ENCODE measurements at places on chromosomes 3 and 15.

DNA sequence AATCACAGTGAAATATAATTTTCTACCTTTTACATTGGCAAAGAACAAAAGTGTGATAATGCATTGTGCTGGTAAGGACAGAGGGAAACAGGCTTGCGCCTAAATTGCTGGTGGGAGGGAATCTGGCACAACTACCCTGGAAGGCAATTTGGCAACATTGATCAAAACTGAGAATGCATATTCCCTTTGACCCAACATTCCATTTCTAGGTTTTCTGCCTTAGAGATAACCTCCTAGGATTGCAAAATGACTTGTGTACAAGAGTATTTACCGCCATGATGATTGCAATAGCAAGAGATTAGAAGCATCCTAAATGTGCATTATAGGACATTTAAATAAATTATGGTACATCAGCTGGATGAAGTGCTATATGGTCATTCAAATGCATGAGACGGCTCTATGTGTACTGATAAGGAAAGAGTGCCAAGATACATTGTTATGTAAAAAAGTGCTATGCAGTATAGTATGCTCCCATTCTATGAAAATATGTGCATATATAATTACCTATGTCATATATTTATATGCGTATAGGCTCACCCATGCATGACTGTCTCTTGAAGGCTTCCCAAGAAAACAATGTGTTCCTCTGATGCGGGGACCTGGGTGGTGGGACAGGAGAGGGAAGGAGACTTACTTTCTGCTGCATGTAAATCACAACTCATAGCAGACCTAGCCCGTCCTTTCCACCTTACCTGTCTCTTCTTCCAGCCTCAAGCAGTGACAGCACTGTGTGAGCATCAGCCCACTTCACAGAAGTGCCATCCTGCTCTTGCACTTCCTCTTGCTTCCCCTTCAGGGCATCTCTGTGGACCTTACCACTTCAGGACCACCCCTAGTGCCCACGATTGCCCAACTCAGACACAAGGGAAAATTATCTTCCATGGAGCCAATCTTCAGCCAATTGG lies 249.9 kb upstream of the TLE3 start:
- no peak for DNase-seq

DNA sequence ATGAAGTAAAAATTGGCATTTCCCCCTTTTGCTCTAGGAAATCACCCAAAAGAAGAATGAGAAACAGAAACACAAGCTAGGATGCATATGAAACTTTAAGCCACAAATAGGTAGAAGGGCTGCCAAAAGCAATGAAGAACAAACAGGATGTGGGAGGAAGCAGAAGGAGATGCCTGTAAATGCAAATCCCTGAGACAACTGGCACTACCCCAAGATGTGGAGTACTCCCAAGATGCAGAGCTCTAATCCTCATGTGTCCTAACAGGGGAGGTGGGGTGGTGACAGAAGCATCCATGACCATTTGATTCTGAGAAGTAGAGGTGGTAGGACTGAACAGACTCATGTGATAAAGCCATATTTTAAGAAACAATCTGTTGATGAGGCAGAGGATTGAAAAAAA lies 31.9 kb upstream of the ZNF280D start:
- DNase-seq: no peak

DNA sequence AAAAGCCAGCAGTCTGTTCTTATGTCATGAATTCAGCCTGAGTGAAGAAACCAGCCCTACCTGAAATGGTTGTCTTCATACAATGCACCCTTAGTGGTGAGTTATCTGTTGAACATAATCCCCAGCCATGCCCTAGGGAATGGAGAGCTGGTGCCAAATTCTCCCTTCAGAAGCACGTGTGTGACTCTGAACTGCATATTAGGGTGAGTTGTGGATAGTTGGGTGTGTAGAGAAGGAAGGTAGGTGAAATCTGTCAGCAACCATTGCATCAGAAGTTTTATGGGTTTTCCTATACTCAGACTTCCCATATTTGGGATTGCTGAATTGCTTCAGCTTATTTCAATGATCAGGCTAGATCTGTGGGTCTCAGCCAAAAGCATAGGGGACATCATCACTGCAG lies 46.5 kb upstream of the TP63 start:
- no peak for DNase-seq

GRCh38 chr15:43420876-43421275 lies 50.0 kb downstream of the TUBGCP4 start:
- DNase-seq: no peak

DNA sequence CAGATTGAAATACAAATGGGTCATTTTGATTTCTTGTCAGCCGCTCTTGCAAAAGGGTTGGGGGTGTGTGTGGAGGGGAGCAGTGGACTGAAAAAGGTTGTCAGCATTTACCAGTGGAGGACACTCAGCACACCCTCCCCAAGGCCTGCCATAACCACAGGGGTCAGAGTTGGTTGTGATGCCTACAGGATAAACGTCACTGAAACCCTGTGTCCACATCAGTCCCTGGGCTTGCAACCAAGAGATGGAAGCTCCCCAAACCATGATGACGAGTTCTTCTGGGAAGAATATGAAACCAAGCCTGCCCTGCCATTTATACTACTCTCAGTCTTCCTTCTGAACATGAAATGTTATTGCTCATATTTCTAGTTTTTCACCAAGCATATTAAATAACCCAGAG lies 54.0 kb upstream of the UMPS start:
- DNase-seq: no peak

- no peak for DNase-seq
Observed at GRCh38 chr3:33438284-33438668, 1.9 kb downstream of the UBP1 start.

- DNase-seq: no peak
Observed at GRCh38 chr15:92655178-92655995, at the start of gene FAM174B. FAM174B (minus strand) TSS chr15:92655775.

DNA sequence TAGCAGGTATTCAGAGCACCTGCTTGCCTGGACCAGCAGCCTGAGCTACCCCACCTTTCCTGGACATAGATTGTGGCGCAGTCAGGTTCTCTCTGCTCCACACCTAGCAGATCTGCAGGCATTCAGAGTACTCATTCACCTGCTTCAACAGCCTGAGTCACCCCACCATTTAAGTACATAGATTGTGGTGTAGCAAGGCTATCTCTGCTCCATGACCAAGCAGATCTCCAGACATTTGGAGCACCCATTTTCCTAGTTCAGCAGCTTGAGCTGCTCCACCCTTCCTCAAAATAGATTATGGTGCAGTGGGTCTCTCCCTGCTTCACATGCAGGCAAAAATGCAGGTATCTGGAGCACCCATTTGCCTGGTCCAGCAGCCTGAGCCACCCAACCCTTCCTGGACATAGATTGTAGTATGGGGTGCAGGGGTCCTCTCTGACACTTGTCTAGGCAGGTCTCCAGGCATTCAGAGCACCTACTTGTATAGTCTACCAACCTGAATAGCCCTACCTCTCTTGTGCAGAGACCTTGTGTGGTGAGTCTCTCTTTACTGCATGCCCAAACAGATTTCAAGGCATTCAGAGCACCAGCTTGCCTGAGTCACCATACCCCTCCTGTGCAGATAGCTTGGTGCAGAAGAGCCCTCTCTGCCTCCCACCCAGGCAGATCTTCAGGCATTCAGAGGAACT lies 466.0 kb upstream of the THBS1 start:
- no peak for DNase-seq

GRCh38 chr3:158220575-158220974 lies 110.7 kb downstream of the RSRC1 start:
- DNase-seq: no peak

GRCh38 chr3:55521064-55521737 lies 34.1 kb upstream of the WNT5A start:
- DNase-seq: no peak

- no peak for DNase-seq
Observed at GRCh38 chr3:126851382-126851781, 131.5 kb upstream of the PLXNA1 start.

- no peak for DNase-seq
Observed at GRCh38 chr15:83278191-83278590, 6.3 kb downstream of the BNC1 start.

GRCh38 chr3:149321136-149321535 lies 12.3 kb downstream of the TM4SF18 start:
- no peak for DNase-seq

DNA sequence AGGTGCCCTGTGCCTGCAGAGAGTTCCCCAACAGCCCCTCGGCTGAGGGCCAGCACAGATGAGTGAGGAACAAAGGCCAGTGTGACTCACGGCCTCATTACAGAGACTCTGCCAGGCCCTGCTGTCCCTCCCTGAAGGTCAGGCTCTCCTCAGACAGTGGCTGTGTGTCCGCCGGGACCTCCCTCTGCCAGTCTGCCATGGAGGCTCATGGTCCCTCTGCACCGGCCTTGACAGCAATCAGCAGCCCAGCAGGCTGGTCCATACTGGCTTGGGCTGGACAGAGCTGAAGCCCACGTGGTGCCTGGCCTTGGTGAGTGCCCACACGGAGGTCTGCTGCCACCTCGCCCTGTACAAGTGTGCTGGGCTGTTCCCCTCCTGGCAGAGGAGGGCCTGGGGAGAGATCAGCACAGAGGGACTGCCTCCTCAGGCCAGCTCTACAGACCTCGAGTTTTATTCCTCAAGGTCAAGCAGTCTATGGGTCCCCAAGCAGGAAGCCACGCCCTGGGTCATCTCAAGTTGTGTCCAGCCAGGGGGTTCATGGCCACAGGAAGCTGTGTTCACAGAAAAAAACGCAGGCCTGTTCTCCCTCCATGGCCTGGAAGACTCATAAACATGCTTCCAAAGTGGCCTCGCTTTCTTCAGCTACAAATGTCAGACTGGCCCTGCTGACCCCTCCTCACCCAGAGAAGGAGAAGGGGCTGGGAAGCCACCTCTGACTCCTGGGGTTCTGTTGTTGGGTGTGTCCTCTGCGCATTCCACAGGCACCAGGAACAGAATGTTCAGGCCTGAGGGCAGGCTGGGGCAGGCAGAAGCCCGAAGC lies 27.0 kb downstream of the SLC41A3 start:
- no peak for DNase-seq

DNA sequence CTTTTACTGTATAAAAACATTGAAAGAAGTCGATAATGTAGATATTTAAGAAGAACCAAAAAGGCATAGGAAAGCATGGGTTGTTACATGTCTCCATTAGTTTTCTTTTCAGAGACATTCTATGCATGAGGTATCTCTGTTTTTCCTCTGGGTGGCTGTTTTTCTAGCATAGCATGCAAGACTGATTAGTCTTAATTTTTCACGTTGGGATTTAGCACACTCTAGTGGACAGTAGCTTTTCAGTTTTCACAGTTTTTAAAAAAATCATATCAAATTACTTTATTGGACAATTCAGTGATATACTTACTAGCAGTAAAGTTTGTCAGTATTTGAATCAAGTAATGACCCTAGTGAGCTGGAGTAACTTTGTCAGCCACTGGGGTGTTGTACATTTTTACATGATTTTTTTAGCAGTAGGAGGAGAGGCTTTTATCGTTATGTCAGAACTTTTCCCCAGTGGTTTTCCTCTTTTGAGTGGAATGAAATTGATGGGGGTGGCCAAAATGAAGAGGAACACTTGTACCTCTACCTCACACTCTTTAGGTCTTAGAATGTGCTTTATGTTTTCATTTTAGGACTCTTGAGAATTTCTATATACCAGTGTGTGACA lies 57.2 kb downstream of the SEC22A start:
- DNase-seq: no peak

- no peak for DNase-seq
Observed at GRCh38 chr3:48708481-48708889, 8.5 kb downstream of the IP6K2 start.

- no peak for DNase-seq
Observed at GRCh38 chr3:172031996-172032395, 7.4 kb upstream of the FNDC3B start.

GRCh38 chr3:44125246-44125645 lies 116.4 kb upstream of the TOPAZ1 start:
- DNase-seq: no peak

GRCh38 chr15:98735895-98736617 lies 87.7 kb downstream of the IGF1R start:
- DNase-seq: no peak

GRCh38 chr3:104460477-104461406 lies 906.0 kb upstream of the ALCAM start:
- DNase-seq: no peak

GRCh38 chr15:53128652-53129051 lies 338.5 kb upstream of the ONECUT1 start:
- no peak for DNase-seq

DNA sequence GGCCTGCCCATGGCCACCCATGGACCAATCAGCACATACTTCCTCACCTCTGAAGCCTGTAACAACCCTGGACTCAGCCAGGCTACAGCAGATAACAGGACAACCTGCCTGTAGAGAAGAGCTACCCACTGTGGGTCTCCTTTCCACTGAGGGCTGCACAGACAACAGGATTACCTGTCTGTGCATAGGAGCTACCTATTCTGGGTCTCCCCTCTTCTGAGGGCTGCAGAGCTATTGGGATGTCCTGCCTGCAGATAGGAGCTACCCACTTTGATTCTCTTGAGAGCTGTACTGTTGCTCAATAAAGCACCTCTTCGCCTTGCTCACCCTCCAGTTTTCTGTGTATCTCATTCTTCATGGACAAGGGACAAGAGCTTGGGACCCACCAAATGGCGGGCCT lies 23.8 kb upstream of the CHST2 start:
- DNase-seq: no peak

GRCh38 chr3:28191363-28191762 lies 50.1 kb upstream of the CMC1 start:
- no peak for DNase-seq

DNA sequence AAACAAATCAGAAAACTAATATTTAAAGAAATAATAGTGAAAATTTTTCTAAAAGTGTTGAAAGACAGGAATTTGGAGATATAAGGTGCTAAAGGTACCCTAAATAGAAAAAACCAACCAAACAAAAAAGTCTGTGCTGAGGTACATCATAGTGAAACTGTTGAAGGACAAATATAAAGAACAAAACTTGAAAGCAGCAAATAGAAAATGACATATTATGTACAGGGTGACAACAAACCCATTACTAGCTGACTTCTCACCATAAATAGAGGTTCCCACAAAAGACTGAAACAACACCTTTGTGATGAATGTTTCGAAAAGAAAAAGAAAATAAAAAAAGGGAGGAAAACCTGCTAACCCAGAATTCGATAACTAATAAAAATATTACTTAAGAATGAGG lies 502.5 kb upstream of the NECTIN3 start:
- no peak for DNase-seq

DNA sequence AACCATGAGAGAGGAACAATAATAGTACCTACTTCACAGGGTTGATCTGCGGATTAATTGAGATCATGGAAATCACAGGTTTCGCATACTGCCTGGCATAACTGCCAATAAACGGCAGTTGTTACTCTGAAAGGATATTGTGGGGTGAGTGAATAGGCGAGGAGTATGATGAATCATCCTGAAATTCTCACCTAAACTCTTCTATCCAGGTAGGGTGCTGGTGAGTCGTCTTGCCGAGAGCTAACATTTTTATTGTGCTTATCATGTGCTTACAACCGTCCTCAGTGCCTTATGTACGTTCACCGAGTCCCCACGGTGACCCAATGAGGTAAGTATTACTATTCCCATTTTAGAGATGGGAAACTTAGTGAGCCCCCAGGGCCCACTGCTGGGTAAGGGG lies 52.4 kb upstream of the SRGAP3 start:
- DNase-seq: no peak

DNA sequence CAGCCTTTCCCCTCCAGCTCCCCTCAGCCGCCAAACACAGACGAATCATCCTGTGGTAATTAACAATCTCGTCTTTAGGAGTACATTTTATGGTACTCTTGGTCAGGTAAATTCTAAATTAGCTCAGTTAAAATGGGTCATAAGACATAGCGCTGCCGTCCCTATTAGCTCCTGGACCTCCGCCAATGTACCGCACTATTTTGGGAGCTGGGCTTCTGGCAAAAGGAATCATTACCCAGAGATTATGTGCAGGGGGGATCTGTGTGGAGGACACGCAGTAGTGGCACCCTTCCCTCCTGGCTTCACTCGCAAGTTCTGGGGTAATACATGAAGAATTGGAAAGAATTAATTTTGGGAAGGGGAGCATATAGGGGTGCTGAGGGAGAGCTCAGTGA lies 68.6 kb upstream of the ONECUT1 start:
- DNase-seq: no peak
